ENCODE measurements at places on chromosomes 1 and 21.

GRCh38 chr1:117067533-117068370 lies 7.6 kb downstream of the TTF2 start:
- peak; percentile 48 for DNase-seq

- DNase-seq, result no peak
Observed at GRCh38 chr1:76290271-76290670, 215.7 kb downstream of the ST6GALNAC3 start.

DNA sequence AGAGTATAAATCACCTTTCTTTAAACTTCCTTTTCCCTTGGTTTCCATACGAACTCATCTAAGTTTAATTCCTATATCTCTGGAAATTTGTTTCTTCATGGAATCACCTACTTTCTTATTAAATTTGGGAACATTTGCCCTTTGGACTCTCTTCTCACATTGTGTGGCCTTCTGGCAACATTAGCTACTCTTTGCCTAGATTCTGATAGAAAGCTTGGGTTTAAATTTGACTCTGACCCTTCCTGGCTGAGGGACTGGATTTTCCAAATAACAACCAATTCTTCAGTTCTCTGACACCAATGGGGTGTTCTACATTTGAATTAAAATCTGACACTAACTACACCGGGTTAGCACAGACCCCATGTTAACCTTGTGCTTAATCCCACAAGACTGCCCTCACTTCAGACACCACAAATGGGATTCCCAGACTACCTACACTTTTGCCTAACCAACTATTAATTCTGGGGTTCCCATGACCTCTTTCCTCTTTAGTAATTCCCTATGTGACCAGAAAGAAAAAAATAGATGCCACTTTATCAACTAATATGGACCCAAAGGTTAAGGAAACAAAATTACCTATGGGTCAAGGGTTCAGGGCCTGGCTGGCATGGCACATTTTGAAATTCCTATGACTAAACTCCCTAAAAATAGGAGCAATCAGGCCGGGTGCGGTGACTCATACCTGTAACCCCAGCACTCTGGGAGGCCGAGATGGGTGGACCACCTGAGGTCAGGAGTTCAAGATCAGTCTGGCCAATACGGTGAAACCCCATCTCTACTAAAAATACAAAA lies 9.7 kb upstream of the THEM4 start:
- DNase-seq, result no peak

DNA sequence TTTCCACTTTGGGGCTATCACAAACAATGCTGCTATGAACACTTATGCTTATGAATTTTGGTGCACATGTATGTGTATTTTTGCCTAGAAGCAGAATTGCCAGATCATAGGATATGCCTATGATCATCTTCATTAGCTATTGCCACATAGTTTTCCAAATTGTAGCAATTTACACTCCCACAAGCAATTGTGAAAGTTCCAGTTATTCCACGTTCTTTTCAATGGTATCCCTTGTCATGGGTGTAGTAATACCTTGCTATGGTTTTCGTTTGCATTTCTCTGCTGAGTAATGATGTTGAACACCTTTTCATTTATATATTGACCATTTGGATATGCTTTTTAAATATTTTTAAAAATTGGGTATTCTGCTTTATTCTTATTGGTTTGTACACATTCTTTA lies 82.6 kb downstream of the MTR start:
- no peak for DNase-seq

GRCh38 chr1:233613252-233614172 lies at the start of gene KCNK1:
KCNK1 (plus strand) TSS chr1:233614106; CDS start chr1:233614172, 66 bp downstream.
- no peak for DNase-seq
